ENCODE measurements at places on chromosomes 16 and 17.

DNA sequence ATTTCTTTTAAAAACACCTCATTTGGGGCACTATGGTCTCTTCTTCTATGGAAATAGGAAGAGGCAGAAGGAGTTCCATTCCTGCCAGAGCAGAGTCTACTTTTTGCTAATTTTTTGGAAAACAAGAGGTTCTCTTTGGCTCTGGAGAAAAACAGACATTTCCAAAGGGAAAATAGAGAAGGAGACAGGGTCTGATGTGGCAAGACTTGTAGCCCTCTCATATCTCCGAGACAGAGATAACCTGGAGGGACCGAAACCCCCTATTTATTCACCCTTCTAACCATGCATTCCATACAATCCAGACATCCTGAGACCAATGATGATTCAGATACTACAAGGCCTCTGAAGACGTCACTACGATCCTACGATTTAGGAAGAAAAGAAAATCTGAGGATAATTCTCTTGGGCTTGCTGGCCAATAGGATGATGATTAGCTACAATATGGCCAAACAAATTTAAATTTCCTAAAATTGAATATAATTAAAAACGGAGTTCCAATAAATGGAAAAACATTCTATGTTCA lies 70.2 kb downstream of the HIC1 start:
- DNase-seq, result no peak

DNA sequence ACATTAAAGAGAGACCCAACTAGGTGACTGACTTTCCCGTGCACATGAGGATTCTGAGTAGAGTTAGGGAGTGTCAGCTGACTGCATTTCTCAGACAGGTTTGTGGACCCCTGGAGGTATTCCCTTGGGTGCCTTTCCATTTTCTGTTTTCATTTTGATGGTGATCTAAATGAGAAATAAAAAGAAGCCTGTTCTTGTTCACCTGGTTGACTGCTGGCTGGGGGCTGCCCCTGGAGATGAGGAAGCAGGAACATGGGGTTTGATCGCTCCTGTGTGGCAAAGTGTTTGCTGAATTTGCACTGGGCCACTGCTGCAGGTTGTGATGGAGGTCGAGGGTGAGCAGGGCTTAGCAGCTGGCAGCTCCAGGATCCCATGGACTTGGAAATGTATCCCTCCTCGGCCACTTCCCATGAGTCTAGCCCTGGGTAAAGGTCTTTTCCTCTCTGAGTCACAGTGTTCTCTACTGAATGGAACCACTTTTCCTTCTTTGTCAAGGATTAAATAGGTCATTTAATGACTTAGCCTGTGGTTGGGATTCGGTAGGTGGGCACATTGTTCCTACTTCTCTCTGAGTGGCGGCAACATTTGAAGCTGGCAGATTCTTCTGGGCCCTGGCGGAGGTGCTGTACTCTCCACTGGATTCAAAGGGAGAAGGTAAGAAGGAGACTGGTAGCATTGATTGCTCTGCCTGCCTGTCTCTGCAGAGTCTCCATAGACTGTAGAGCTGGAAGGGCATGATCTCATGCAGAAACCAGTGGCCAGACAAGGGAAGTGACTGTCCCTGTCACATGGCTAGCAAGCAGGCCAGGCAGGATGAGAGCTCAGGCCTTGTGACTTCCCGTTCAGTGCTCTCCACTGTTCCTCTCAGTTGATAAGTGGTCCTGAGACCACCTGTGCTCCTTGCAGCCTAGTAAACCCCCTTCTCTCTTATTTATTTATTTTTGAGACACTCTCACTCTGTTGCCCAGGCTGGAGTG lies 17.9 kb downstream of the SNX29 start:
- no peak for DNase-seq

DNA sequence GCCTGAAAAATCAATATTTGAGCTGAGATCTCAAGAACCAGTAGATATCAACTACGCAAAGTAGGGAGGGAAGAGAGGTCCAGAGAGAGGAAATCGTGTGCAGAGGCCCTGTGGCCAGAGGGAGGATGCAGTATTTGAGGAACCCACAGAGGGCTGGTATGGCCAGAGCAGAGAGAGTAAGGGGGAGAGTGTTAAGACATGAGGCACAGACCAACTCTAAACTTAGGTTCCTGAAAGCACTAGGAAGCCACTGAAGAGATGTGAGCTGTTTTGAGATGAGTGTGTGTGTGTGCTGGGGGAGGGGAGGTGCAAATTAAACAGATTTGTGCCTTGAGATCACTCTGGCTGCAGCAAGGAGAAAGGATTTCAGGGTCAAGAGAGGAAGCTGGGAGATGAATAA lies 10.9 kb downstream of the SLC13A2 start:
- peak; percentile 79 for DNase-seq

DNA sequence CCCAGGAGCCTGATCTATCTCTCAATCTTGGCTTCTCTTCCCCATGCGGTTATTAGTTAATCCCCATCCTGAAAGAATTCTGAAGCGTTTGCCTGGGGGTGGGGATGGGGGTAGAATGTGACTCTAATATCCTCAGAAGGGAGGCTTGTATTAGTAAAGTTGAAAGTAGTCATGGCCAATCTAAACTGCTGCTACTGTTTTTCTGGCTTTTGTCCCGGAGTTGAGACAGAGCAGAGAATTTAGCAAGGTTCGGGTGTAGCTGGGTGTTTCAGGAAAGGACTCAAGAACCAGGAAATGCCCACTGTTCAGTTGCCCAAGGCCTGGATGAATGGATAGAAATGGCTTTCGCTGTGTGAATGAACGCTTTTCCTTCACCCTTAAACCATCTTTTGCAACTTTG lies 17.6 kb upstream of the ITGAM start:
- DNase-seq, result no peak

GRCh38 chr17:4974115-4974670 lies 6.6 kb upstream of the SPAG7 start:
- no peak for DNase-seq
